ENCODE measurements at places on chromosomes 13 and 19.

DNA sequence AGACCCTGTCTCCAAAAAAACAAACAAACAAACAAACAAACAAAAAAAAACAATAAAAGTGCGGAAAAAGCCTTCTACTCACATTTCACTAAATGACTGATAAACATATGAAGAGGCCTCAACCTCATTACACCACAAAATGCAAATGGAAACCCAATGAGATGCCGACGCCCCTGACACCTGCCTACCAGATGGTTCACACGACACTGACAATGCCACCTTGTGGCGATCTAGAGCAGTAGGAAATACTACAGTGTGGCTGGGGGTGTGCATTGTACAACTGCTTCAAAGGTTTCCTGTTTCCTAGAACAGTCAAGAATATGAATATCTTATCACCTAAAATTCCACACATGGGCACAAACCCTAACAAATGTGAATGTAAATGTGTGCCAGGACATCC is 14.0 kb downstream of the SCGB2B2 start:
- DNase-seq = no peak

GRCh38 chr13:30679483-30680330 is 55.6 kb upstream of the ALOX5AP start:
- DNase-seq = no peak

DNA sequence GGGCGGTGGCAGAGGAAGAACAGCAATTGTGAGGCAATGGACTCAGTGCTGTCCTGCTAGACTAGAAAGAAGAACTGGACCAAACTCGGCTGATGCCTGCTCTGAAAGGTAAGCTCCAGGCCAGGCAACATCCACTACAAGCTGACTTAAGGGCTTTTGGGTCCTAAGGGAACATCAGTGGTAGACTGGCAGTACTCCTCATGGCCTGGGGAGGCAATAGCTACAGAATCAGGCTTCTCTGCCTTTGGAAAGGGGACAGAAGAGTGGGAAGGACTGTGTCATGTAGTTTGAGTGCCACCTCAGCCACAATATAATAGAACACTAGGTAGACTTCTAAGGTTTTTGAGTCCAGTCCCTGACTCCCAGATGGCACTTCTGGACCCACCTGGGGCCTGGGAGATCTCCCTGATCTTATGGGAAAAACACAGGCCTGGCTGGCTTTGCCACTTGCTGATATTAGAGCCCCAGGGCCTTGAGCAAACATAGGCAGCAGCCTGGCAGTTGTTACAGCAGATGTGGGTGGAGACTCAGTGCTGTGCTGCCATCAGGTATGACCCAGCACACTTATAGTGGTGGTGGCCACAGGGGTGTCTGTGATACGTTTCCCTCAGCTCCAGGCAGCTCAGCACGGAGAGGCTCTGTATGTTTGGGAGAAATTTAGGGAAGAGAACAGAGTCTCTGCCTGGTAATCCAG is 9.2 kb upstream of the CLC start:
- DNase-seq = no peak

- no peak for DNase-seq
Observed at GRCh38 chr19:1108291-1109031, 4.7 kb downstream of the GPX4 start.

GRCh38 chr19:13892870-13893269 is 13.0 kb downstream of the BRME1 start:
- DNase-seq = no peak

DNA sequence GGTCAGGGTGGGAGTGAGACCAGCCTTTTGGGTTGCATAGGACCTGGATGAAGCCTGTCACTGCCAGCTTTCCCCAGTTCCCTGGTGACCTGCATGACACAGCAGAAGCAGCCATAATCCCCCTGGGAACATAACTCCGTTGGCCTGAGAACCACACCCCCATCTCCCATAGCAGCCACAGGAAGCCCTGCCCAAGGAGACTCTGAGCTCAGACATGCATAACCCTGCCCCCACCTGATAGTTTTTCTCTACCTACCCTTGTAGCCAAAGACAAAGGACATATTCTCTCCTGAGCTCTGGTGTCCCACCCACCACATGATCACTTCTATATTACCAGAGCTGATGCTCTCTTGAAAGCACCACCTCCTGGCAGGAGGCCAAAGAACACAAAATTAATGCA is 413.5 kb upstream of the HTR2A start:
- DNase-seq = no peak

DNA sequence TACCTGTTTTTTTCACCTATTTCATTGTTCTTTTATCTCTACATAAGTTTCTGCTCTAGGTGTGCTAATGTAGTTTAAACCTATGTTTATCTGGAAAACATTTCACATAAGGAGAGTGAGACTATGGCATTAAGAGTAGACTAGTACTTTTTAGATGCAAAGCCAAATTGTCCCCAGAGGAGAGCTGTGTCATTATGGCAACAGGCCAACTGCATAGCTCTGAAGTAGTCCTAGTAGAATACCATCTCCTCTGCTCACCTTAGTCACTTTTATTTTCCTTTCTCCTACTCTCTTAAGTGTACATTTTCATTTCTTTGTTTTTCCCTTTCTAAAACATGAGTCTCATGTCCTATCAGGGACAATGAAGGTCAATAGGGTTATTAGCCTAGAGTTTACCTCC is 123.1 kb downstream of the ITGBL1 start:
- DNase-seq = no peak

GRCh38 chr13:43728421-43728820 is 58.4 kb downstream of the ENOX1 start:
- no peak for DNase-seq

DNA sequence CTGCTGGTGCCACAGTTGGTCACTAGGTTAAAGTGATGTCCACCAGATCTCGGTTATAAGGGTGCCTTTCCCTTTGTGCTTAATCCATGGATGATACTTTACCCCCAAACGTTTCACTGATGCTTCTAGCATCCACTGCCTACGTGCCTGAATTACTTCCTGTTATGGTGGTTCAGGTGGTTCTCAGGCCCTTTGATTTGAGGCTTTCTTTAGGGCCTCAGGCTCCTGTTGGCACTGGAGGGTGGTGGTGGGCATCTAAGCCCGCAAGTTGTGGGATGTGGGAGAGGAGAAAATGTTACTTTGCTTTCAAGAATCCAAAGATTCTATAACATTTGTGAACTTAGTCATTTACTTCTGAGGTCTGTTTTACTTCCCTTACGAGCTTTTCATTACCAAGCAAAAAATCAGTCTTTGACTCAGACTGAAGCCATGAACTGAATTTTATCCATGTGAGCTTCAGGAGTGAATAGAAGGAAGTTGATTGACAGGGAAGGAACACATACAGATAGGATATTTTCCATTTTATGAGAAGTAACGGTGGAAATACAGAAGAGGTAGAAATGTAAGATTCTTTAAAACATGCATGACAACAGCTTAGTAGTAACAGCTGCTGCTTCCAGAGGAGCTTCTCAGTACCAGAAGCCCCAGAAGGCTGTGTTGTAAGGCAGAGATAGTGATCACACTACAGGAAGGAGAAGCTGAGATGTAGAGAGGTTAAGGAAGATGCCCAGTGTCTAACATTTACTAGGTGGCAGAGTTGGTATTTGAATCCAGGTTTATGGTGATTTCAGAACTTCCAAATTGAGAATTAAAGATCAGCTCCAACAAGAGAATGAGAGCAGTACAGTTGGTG is 65.0 kb downstream of the ARHGEF7 start:
- no peak for DNase-seq

DNA sequence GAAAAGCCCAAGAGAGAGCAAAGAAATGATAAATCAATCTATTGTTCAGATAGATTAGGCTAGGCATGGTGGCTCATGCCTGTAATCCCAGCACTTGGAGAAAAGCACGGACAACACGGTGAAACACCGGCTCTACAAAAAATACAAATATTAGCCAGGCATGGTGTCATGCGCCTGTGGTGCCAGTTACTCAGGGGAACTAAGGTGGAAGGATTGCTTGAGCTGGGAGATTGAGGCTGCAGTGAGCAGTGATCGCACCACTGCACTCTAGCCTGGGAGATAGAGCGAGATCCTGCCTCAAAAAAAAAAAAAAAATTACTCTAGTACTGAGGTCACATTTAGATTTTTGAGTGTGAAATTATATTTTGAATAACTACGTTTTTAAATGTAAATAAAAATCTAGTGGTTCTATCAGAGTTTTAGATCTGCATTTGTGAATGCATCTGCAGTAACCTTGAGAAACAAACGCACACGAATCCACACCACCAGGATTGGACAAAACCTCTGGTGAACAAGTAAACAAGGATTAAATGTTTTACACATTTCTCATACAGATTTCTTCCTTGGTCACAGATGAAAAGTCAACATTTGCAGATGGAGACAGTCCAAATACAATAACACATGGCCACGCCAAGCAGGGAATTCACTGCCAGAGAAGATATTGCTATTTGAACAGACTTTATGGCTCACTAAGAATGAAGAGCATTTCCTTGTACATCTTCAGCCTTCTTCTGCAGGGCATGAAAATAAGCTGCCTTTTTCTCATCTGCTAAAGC is 917.6 kb downstream of the PCDH9 start:
- DNase-seq = peak; percentile 19

DNA sequence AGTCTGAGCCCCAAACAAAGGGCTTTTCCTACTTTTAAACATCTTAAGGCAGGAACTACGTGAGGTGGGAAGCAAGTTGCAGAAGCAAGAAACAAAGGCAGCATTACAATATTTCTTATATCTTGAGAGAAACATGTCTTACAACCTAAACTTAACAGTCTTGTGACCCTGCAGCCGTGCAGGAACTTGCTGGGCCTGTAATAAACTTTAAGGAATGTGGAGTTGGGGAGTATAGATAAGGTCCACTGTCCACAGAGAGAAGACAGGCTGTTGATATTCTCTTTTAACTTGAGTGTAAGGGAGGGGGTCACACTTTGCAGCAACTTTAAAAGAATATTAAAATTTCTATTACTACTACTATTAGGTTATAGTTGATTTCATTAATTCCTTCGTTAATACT is 214.6 kb upstream of the HTR2A start:
- no peak for DNase-seq

- no peak for DNase-seq
Observed at GRCh38 chr19:13417054-13417453, 89.2 kb downstream of the CACNA1A start.

- peak; percentile 38 for DNase-seq
Observed at GRCh38 chr13:44068737-44069136, 189.0 kb downstream of the LACC1 start.

Measured in GM04503 (cell line).